ENCODE measurements at places on chromosomes 12 and 14.

DNA sequence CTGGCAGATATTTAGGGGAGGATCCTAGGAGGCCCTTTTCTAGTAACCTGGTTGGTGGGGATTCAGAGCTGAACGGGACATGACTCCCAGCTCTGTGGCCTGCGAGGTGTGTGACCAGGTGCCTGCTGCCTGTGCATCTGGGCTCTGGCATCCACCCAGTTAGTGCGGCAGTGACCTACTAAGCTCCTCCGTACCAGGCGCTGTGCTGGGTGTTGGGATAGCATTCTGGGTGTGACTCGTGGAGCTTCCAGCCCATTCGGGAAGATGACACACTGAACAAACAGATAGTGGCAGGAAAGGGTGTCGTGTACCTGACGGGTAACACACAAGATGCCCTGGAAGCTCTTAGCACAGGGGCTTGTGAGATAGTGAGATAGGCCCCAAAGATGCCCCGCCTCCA is 80.9 kb downstream of the ACACB start:
- DNase-seq = no peak

DNA sequence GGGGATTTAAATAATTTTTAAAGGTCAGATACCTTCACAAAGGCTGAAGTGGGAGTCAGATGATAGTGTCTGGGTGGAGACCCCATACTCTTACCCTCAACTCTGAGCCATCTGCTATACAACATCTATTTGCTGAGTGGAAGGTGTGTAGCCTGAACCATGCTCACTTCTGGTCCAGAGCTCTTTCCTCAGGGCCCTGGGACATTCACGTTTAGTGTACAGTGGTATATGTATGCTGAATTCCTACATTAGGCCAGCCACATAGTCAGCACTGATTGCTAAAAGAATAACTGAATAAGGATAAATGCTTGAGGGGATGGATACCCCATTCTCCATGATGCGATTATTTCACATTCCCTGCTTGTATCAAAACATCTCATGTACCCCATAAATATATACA is 107.3 kb downstream of the KIF26A start:
- no peak for DNase-seq

DNA sequence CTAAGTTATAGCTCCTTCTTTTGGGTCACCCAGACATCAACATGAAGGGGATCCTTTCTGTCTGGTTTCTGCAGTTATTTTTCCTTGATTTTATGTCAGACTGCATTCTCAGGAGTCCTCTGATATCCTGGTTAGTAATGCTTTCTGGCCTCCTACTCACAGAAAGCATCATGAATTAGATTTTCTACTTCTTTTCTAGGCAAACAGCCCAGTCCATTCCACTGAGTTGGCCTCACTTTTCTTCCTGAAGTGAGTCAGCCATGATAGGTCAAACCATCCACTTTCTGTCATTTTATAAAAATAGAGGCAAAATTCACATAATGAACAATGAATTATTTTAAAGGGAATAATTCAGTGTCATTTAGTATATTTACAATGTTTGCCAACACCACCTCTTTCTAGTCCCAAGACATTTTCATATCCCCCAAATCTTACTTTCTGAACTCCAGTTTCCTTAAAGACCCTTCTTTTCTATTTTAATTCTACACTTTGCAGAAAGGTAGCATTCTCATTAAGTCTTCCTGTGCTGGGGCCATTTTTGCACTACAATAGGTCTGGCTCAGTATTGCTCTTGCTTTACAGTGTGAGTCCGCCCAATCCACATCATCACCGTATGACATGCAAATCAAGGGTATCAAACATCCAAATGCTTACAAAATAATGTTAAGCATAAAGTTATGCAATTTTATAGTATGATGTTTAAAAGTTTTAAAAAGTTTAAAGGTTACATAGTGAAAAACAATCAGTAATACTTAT is 95.1 kb downstream of the UNC79 start:
- DNase-seq = no peak

DNA sequence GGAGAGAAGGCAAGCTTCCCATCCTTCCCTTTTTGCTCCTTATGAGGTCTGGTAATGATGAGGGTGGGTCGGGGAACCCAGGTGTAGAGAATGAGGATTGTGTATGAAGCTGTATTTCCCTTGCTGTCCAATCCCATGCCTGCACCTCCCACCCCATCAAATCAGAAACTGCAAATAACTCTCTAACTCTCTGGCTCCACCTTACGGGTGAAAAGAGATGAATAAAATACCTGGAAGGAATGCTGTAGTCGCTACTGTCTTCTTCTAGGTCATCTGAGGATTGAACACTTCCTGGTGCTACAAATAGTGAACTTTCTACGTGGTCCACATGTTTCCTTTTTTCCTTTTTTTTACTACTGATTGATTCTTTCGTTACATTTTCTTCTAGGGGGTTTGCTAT is 38.9 kb upstream of the DICER1 start:
- no peak for DNase-seq

GRCh38 chr14:91254461-91254860 is 10.0 kb upstream of the GPR68 start:
- no peak for DNase-seq

DNA sequence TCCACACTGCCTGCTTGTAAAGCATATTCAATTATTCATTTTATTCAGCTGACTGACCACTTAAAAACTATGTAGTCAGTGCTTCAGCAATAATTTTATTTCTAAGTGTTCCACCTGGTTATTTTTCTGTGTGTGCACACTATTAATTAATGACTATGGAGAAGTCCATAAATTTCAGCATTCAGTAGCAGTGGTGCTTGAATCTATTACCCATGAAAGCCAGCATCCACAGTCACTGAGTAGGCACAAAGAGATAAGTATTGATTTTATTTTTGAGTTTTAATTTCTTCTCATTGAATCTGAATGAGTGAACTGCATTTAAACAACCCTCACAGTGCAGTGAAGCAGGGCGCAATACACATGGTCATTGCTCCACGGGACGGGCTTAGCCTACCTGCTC is 643.1 kb downstream of the GALC start:
- DNase-seq = no peak

GRCh38 chr12:95942524-95943329 is at the start of gene CCDC38:
CCDC38 (minus strand) TSS chr12:95942614; CDS start chr12:95936509, 6,105 bp downstream.
- peak; percentile 71 for DNase-seq

DNA sequence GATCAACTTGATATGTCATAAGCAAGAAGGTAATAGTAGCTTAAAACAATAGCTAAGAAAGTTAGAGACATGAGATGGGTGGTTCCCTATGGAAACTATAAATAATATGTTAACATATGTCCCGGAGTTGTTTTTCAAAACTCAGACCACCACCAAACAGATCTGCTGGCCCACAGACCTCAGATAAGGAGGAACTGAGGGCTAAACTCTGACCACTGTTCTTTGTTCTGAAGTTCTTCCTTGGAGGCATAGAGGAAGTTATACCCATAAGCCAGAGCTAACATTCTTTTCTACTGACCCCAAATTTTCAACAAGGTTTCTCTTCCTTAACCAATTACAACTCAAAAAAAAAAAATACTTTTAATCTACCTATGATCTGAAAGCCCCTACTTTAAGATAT is 156.1 kb upstream of the FSCB start:
- no peak for DNase-seq

DNA sequence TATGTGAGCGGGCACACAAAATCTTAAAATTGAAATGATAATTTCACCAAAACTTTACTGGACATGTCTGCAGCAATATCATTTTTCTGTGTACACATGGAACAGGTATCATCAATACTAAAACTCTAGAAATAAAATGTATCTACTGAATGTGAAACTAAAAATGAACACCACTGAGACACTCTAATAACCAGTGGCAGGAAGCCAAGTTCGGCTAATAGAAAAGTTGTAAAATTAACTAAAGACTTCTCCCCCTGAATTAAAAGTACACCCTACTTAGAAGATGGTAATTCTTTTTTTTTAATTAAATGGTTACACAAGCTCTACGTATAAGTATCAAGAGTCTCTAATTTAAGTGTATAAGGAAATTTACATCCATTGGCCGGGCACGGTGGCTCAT is 227.2 kb downstream of the MED13L start:
- DNase-seq = no peak

GRCh38 chr12:58575256-58575655 is 345.0 kb downstream of the LRIG3 start:
- DNase-seq = no peak

- no peak for DNase-seq
Measured at GRCh38 chr14:32341947-32342846, 13.1 kb downstream of the AKAP6 start.

GRCh38 chr14:37403626-37404025 is 191.4 kb downstream of the FOXA1 start:
- DNase-seq = no peak

GRCh38 chr12:50953047-50953446 is 703 bp downstream of the HIGD1C start:
- no peak for DNase-seq

GRCh38 chr12:122403115-122403770 is 19.2 kb downstream of the CLIP1 start:
- no peak for DNase-seq

DNA sequence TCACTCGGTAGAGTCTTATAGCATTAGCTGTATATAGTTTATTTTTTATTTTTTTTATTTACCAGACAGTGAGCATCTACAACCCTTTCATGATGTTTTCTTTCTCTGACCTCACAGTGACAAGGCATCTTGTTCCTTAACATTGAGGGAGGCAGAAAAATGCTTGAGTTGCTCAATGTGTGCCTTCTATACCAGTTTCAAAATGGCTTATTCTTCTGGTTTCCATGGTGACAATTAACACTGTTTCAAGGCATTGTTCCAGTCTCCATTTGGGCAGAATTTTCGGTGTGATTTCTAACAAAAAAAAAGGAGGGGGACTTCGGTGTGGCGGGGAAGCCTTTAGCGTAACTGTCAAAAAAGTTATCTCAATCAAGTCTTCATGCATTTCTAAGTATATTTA is 209.7 kb upstream of the NPAS3 start:
- DNase-seq = no peak
